ENCODE measurements at places on chromosomes 5 and 9.

DNA sequence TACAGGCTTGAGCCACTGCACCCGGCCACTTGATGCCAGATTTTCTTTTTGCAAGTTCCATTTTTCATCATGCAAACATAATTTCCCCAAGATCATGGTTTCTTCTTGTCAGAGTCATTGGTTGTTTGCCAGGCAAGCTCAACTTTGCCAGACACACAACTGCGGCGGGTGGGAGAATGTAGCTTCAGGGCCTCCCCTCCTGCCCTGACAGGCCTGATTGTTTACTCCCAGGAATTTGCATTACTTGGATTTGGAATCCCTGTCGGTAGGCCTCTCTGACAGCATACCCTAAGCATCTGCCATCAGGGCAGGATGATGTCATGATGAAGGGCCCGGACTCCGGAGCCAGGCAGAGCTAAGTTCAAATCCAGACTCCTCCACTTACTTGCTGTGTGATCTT lies 15.1 kb downstream of the RPS14 start:
- no peak for DNase-seq

DNA sequence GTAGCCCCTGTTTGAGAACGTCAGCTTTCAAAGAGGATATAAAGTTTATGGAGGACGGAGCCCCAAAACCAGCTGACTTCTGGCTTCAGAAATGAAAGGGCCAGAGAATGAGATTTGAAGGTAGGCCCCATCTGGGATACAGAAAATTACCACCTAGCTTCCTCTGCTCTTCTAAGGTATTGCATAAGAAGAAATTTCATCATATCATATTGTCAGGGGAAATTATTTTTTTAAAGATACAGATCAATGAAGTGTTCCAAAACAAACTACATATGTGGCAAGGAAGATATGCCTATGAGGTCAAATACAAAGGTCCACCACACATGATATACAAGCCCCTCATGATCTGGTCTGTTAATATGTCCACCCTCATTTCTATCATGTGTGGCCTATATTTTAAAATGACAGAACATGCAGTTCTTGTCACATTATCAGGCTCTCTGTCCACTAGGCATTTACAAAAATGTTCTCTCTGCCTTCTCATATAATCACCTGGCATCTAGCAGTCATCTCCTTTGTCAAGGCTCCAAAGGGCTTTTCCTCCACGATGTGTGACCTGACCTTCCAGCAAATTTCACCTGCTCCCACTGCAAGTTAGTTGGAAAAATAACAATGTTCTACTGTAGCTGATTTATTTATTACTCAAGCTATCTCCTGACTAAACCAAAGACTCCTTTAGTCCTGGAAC lies 83.1 kb downstream of the DPYSL3 start:
- DNase-seq: no peak

DNA sequence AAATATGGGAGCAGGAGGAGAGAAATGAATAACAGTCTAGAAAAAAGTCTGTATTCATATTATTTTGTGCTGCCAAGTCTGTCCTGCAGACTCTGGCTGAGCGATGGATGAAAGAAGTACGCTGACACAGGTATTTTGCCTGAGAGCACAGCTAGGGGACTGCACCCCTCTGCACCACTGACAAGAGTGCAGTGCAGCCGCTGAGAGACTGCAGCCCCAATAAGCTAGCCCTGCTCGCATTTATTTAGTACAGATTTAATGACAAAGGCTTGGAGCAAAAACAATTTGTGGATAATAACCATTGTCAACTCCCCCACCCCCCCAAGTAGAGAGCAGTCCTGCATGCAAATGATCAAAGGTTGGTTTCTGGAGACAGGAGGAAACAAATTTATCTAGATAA lies 13.3 kb upstream of the MRPS30 start:
- no peak for DNase-seq

DNA sequence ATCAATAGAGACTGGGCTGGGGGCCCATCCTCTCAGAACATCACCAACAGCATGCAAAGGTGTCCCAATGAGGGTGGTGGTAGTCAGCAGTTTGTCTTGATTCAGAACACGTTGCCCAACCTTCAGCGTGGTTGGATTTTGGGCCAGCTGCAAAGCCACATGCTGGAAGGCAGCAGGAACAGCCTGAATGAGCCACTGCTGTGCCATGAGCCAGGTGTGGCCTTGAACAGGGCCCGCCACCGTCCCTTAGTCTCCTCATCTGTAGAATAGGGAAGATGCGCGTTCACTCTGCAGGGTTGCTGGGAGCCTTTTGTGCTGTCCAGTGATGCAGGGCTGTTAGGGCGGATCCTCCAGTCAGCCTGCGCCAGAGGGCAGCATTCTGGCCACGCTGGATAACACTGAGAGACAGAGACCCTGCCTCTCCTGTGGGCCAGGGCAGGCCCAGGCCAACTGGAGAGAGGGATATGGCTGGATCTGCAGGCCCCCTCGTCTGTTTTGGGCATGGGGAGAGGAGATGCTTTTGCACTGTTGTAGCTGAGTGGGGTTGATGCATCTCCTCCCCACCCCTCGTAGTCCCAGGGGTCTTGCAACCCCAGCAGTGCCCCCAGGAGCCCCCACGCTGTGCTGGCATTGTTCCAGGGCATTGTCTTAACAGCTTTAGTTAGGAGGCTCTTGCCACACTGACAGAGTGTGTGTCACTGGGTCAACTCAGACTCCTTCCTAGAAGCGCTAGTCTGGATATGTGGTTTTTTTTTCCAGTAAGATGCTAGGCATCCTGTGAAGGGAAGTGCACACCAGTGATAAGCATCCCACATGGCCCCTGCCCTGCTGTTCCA lies 42.1 kb downstream of the SLC46A2 start:
- no peak for DNase-seq

DNA sequence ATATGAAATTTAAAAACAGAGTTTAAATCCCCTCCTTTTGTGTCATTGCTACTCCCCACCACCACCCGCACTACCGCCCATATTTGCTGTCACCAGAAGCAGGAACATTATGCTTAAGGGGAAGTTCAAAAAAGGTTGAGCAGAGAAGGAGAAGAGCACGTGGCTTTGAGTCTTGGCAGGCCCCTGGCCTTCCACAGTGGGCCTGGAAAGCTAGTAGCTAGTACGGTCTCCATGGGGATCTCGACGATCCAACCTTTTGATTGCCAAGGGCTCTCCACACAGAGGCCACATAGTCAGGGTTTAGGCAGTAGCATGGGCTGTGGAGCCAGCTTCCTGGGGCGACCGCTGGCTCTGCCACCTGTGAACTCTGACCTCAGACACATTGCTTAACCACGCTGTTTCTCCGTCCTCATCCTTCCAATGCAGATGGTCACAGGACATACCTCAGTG lies 90.1 kb downstream of the GOLPH3 start:
- DNase-seq: no peak

GRCh38 chr5:155021842-155022241 lies 8.3 kb downstream of the KIF4B start:
- DNase-seq: no peak

GRCh38 chr9:13279284-13280141 lies at the start of gene MPDZ:
Gene MPDZ (minus strand): TSS chr9:13279692. CDS start chr9:13250315, 29,377 bp downstream.
- DNase-seq: no peak

- DNase-seq: no peak
Observed at GRCh38 chr5:168808051-168808616, 229.0 kb upstream of the PANK3 start.

- DNase-seq: no peak
Observed at GRCh38 chr9:132042324-132042723, 37.3 kb downstream of the MED27 start.

GRCh38 chr9:87212605-87213021 lies 265.3 kb upstream of the GAS1 start:
- no peak for DNase-seq

GRCh38 chr5:173035904-173036707 lies 20.0 kb upstream of the CREBRF start:
- no peak for DNase-seq

GRCh38 chr5:59598547-59598874 lies 295.0 kb downstream of the PDE4D start:
- no peak for DNase-seq

DNA sequence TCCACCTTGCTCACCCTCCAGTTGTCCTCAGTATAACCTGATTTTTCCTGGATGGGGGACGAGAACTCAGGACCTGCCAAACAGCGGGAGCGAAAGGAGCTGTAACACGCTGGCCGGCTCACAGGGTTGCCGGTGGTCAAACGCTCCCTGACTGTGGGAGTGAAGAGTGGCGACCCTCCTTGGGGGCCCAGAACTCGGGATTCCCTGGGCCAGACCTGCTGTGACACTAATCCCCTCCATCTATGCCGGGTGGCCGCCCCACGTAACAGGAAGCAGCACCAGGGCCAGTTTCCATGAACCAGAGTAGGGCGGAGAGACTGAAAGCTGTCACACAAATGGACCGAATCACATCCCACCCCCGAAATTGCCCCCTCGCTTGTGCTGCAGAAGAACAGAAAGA lies 1809.2 kb upstream of the ACO1 start:
- DNase-seq: no peak

DNA sequence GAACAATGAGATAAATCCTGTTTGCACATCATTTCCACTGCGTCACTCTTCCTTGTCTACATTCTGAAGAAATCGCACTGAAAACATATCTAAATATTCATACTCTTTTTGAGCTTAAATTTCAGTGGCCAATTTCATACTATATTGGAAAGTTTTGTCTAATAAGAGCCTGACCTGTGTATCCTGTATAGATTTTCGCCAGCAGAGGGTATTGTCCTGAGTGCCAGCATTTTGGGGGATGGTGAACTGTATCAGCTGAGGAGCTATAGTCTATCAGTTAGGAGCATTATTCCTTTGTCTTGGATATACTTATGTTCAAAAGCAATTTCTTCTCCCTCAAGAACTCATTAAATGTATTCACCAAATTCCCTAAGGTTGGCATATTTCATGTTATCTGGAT lies 102.3 kb downstream of the SEMA6A start:
- no peak for DNase-seq

- DNase-seq: no peak
Observed at GRCh38 chr5:154302161-154302560, 111.6 kb downstream of the GALNT10 start.

DNA sequence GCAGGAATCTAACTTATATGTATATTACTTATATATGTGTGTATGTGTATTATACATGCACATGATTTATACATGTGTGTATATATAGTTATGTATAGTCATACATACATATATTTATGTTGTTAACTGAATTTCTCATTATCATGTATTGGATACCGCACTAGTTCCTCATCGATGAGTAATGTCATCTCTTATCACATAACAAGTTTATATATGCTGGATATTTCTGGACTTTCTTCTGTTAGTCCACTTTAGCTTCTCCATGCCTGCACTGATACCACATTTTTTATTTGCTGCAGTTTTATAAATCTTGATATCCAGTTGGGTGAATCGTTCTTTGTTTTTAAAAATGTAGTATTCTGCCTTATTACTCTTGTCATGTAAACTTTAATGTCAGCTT lies 50.2 kb downstream of the APC start:
- DNase-seq: no peak

DNA sequence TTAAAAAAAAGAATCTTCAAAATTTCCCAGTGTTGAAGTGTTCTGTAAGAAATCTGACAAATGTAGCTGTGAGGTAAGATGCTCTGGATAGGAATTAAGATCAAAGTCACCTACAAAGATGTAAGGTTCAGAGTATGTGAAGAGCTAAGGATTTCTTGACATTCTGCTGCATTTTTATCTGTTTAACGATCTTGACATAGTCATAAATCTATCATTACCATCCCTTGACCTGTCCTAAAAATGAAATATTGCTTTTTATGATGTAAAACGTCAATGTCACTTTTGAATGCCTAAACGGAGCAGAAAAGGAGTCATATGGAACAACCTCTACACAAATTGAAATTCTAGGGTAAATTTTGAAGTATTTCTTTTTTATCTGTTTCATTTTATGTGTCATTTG lies 939.3 kb downstream of the CDH18 start:
- no peak for DNase-seq

GRCh38 chr5:43637416-43637815 lies 34.4 kb downstream of the NNT start:
- DNase-seq: no peak

DNA sequence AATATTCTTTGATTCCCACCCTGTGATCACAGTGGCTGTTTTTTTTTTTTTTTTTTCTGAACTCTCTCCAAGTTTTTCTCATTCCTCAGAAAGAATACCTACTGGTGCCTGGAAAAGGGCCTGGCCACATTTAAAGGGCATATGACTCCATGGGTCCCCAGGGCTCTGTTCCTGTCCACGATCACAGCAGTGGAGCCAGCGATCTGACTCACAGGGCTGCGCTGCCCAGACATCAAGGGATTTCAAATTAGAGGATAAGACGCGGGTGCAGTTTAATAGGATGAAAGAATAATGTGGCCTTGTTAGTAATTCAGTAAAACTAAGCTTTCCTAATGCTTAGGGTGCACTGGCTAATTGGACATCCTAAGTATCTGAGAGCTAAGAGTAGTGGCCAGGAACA lies 175.1 kb upstream of the MSX2 start:
- no peak for DNase-seq

GRCh38 chr5:172782169-172783039 lies 11.4 kb upstream of the DUSP1 start:
- DNase-seq: no peak

GRCh38 chr9:105178076-105178475 lies 66.4 kb upstream of the SLC44A1 start:
- DNase-seq: no peak

All from effector CD8-positive, alpha-beta T cell (primary cell).